Urinary bladder (tissue), 4 donors: ENCODE measurements at places on chromosomes 11 and 22. TPM values are rescaled to one million over a fixed set of nuclear protein-coding genes. Genes with fewer than 3 reads are reported as not detected.
A peak's percentile ranks its signal among the peaks of the same experiment; 100 is the strongest.

Gene F2
- total RNA-seq = not detected

Gene BBOX1
- 0.74 TPM for total RNA-seq

Gene OVOL1
- 4.7 TPM for total RNA-seq

Gene C11orf16
- not detected for total RNA-seq

Gene HBG2
- total RNA-seq = 2,457 TPM

Gene PICK1
- 13.7 TPM for total RNA-seq

Gene ARHGEF12
- 167 TPM for total RNA-seq

Gene CYB5R2
- 13.9 TPM for total RNA-seq

Gene ST14
- 9.5 TPM for total RNA-seq

Gene GLYAT
- total RNA-seq = not detected

Gene OR10A3
- not detected for total RNA-seq

Gene ABTB2
- 3.2 TPM for total RNA-seq

- no peak for DNase-seq
Observed at GRCh38 chr11:34194576-34195335, 89.3 kb downstream of the NAT10 start.

GRCh38 chr11:73510877-73511276 lies 87.0 kb downstream of the FAM168A start:
- DNase-seq = no peak

- DNase-seq = no peak
Observed at GRCh38 chr11:65780770-65781151, at the start of gene AP5B1. Gene AP5B1, minus strand, starts transcription at chr11:65780976. Its CDS starts 385 bp downstream, at chr11:65780591.

DNA sequence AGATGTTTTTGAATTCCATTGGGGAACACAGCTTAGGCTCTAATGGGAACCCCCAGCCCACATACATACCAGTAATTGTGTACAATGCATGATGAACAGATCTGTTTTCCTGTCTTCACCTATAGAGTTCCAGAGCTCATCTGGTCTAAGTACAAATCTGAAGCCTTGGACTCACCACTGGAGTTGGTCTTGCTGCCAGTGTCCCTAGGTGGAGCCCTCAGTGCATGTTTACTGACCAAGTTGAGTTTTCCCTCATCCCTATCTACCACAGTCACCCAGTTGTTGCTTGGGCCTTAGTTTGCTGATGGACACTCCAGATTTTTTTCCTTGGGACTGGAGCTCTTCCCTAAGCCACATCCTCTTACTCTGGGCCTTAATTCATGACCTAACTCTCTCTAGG lies 159.2 kb upstream of the DDI1 start:
- DNase-seq = no peak

DNA sequence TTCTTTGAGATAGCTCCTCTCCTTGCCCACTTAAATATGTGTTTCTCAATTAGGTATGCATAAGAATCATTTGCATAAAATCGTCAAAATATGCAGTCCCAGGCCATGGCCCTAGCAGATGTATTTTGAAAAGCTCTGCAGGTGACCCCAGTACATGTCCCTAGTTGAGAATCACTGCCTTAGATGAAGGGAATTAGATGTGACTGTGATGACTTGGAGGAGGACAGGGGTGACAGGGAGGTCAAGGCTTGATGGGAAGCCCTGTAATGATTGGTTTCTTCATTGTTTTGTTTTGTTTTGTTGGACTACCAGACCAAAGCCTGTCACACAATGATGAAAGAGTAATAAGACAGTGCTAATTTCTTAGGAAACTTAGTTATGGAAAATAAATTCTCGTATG lies 74.4 kb downstream of the TNRC6B start:
- no peak for DNase-seq

- no peak for DNase-seq
Observed at GRCh38 chr22:47218671-47219070, 456.2 kb downstream of the TBC1D22A start.

DNA sequence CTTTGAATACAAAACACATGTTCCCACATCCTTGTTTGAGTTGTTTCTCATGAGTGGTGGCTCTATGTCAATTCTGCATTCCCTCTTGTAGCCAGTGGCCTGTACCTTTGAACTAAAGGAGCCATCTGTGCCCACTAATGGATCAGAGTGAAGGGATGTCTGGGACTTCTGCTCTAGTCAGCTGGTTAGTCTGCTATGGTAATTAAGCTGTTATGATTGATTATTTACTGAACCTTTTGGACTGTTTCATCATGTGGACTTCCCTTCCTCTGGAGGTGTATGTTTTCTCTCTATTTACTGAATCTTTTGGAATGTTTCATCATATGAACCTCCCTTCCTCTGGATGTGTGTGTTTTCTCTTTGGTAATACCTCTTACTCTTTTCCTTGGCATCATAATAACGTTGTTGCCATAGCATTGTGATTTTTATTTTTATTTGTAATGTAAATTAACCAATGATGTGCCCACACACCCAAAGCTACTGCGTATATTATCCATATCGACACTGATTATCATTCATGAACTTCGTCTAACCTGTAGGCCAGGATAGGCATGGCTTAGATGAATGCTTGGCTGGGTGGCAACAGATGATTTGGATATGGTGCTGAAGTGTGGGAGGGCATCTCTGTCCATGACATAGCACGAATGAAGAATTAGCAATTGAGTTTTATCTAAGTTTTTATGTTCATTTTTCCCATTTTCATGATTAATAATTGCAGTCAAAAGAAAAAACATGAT lies 112.3 kb upstream of the SORL1-AS1 start:
- DNase-seq = no peak

GRCh38 chr11:30741039-30741550 lies 154.9 kb upstream of the MPPED2 start:
- DNase-seq = peak; percentile 21

- DNase-seq = no peak
Observed at GRCh38 chr11:69437001-69437875, 44.2 kb upstream of the LINC01488 start.

DNA sequence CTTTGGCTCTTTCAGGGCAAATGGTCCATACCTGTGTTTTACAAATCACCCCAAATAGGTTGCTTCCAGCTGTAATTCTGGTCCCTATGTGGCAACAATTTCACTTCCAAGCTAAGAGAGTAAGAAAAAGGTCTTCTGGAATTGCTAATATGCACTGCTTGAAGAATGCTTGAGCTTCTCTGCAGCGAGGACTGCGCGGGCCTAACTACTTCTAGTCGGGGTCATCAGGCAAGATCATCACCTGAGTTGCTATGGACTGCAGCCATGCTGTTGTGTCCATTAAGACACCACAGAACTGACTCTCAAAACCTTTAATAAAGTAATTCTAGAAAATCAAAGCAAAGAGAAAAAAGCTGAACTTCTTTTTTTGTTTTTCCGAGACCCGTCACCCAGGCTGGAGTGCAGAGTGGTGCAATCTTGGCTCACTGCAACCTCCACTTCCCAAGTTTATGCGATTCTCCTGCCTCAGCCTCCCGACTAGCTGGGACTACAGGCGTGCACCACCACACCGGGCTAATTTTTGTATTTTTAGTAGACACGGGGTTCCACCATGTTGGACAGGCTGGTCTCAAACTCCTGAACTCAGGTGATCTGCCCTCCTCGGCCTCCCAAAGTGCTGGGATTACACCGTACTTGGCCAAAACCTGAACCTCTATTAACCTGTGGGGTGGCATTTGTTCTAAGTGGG lies 2.2 kb downstream of the JOSD1 start:
- DNase-seq = no peak

GRCh38 chr11:36447514-36447913 lies 62.6 kb downstream of the TRAF6 start:
- DNase-seq = no peak

DNA sequence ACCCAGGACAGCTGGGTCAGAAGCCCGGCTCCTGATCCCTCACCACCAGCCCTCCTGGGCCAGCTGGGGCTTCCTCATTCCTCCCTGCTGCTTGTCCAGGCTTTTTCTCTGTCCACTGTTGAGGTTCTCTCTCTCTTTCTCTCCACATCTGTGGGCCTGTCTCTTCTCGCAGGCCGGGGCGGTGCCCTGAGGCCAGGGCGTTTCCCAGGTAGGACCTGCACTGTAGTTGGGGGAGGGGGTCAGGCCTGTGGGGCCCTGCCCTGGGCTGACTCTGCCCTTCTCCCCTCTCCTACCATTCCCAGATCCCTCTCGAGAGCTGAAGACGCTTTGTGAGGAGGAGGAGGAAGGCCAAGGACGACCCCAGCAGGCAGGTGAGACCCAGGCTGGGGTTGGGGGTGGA lies 4.9 kb downstream of the EHBP1L1 start:
- DNase-seq = no peak

GRCh38 chr11:22775248-22775647 lies 54.4 kb downstream of the SVIP start:
- no peak for DNase-seq

- no peak for DNase-seq
Observed at GRCh38 chr11:129375751-129376657, at the start of gene BARX2. Gene BARX2, plus strand, starts transcription at chr11:129375848. Its CDS starts 188 bp downstream, at chr11:129376036.

- no peak for DNase-seq
Observed at GRCh38 chr22:36258701-36259614, 6.0 kb downstream of the APOL1 start.

DNA sequence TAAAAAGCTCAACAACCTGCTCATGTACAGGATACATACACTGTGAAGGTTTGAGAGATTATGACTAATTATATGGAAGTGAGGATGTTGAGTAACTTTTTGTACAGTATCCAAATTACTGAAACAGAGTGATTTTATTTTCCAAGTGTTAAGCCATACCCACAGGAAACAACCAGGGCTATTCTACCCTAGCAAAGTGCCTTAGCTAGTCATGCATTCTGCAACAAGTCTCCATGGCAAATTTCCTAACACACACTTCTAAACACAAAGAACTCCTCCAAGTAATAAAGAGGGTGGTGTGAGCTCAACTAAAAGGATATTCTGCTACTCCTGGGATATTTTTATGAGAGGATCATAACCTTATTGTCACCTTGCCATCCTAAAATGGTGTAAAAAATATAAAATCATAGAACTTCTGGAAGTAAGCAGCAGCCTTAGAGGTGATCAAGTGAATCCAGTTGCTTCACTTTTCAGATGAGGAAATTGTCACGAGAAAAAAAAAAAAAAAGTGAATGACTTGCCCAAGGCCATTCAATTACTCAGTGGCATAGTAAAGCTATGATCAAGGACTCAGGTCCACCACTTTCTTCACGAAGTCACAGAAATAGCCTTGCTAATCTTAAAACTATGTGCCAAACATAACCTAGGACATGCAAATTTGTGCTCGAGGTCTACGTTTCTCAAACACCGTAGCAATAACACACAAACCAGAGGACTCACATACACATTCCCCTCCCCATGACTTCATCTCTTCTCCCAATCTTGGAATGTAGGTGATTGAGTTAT lies 4.2 kb downstream of the LGR4 start:
- DNase-seq = no peak

GRCh38 chr22:46996595-46997310 lies 234.3 kb downstream of the TBC1D22A start:
- no peak for DNase-seq

DNA sequence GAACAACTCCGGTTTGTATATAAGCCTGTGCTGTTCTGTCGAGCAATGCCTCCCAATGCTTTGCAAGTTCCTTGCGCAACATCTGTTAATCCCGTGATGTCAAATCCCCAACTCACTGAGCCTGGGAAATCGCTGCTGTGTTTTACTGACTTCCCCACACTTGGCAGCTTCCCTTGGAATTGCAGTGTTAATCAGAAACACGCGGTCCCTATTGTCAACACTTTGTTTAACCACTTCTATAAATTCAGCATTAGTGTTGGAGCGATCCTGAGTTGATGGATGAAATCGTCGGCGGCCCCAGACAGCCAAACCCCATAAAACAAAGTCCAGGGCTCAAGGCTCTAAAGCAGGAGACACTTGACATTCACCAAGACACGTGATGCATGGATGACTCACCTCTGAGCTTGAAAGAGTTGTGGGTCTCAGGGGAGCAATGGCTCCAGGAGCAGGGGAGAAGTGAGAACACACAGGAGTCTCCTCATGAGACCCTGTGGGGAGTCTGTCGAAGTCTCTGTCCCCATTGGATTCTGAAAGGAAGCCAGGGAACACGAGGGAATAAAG lies 555.3 kb downstream of the MIAT start:
- peak; percentile 73 for DNase-seq

GRCh38 chr11:73273222-73273895 lies 1.2 kb downstream of the P2RY6 start:
- DNase-seq = no peak

DNA sequence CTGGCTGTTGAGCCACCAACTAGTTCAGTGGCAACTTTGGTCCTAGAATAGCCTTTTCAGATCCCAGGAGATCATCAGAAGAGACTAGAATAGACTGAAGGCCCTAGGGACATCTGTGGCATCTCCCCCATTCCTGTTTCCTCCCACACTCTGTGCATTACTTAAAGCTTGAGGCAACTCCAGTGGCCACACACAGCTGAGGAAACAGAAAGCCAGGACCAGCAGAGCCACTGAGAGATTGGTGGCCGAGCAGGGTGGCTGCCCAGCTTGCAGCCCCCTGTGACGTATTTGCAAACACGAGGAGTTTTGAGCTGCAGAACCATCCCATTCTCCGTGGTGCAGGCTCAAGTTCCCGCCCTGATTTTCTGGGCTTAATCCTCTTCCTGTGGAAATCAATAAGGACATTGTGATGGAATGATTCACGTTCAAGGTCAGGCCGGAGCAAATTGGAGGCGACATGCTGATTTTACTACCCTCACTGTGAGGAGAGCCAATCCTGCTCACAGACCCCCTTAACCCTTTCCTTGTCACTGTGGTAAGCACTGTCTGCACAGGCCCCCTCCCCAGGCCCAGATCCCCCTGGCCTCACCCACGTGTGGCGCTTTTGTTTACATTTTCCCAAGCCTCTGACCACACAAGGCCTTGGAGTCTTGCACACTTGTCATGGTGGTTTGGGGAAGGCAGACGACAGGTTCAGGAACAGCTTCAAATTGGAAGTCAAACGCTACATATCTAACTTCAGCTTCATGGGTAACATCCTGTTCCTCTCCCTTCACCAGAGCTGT lies 69.1 kb upstream of the MYOD1 start:
- DNase-seq = no peak

DNA sequence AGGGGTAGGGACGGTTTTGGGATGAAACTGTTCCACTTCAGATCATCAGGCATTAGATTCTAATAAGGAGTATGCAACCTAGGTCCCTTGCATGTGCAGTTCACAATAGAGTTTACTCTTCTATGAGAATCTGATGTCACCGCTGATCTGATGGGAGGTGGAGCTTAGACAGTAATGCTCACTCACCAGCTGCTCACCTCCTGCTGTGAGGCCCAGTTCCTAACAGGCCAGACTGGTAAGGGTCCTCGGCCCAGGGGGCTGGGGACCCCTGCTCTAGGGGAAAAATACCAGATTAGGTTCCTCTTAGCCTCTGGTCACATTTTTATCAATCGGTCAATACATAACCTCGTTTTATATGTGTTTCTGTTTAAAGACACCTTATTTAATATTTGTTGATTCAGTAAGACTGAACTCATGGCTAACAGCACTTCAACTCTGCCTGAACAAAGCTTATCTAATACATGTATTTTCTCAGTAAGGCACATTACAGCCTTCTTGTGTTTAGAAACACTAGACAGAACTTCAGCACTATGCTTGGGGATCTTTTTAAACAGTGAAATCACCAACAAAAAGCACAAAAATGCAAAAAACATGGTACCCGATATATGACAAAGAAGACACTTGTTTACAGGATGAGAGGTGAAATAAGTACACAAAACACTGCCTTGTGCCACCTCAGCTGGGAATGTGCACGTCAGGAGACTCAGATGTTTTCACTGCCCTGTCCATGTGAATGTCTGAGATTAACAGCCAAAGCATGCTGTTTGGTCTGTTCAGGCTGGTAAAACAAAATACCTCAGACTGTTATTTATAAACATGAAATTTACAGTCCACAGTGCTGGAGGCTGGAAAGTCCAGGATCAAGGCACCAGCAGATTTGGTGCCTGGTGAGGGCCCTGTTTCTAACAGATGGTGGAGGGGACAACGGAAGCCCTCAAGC lies 107.5 kb downstream of the USP35 start:
- no peak for DNase-seq
